Fibroblast of skin of back (primary cell): ENCODE measurements at places on chromosomes 13 and 19.
A peak's percentile ranks its signal among the peaks of the same experiment; 100 is the strongest.

GRCh38 chr19:57241176-57241575, 744 bp downstream of the ZNF805 start:
- DNase-seq: peak; percentile 21

DNA sequence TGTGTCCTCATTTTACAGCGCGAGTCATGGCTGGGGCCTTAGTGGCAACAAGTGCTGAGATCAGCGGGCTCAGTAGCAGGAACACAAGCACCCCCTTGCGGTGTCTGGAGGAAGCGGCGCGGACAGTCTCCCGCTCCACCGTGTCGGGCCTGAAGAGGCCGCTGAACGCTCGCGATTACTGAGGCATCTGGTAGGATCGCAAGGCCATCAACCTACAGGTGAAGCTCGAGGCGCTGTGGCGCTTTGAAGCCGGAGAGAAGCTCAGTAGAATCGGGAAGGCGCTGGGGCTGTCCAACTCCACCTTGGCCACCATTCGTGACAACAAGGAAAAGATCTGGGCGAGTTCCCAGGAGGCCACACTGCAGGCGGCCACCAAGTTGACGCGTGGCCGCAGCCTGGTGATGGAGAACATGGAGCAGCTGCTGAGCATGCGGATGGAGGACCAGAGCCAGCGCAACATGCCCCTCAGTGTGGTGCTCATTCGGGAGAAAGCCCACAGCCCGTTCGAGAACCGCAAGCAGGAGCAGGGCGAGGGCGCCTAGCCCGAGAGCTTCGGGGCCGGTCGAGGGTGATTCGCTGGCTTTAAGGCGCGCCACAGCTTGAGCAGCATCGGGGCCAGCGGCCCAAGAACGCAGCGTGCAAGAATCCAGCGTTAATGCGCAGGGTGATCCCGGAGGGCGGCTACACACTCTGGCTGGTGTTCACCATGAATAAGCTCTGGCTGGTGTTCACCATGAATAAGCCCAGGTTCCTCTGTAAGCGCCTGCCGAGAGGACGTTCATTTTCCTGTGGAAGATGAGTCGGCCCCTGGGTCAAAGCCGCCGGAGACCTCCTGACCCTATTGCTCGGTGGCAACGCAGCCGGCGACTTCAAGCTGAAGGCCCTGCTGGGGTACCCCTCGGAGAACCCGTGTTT, 8.3 kb upstream of the MZF1 start:
- peak; percentile 82 for DNase-seq

DNA sequence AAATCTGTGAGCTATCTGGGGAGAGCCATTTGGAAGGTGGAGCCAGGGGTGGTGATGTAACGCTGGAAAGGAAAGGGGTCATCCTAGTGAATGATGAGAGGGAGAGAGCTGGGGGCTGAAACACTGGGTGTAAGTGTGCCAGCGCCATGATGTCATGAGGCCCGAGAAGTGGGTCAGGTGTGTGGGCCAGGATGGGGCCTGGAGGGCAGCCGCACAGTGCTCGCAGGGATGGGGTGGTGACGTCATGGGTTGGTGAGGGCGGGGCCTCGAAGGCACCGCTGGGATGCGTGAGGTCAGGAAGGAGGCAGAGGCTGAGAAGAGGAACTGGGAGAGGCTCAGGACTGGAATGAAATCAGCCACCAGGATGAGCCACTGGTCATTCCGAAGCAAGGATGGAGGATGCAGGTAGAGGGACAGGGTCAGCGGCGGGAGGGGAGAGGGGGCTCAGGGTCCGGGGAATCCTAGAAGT, 4.4 kb downstream of the CCDC61 start:
- DNase-seq: peak; percentile 24

- no peak for DNase-seq
Observed at GRCh38 chr13:67086260-67086659, 143.9 kb downstream of the PCDH9 start.

- DNase-seq: no peak
Observed at GRCh38 chr13:45932676-45933075, 81.1 kb upstream of the SIAH3 start.

DNA sequence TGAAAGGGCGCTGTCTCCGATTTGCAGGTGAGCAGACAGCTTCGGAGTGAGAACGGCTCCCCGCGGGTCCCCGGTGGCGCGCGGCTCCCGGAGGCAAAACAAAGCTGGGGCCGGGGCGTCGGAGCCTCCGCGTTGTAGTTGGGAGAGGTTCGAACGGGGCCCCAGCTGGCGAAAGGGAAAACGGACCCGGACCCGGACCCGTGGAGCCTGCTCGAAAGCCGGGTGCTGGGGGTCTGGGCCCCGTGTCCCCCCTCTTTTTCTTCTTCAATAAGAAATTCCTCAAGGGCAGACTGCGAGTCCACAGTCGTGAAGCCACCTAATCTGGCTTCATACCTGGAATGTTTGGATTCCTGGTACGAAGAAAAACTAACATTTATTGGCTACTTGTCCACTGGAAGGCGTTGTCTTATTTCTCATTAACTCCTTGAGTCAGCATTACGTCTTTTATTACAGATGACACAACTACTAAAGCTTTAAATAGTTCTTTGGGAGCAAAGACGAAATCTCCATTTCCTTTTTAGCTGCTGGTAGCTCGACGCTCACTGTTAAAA, 632 bp upstream of the MTIF3 start:
- DNase-seq: peak; percentile 44

DNA sequence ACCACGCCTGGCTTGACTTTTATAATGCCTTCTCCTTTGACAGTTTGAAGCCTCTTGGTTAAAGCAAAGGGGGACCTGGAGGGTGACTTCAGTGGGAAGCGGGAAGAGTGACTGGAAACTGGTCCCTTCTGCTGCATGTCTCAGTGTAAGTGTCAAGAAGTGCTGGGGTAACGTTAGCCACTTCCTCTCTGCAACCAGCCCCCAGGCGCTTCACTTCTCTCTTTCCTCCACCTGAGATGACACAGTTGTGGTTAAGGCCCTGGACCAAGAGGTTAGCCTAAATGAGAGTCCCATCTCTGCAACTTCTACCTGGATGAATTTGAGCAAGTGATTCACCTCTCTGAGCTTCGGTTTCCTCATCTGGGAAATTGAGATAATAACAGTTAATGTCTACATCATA, 16.3 kb downstream of the LEUTX start:
- DNase-seq: no peak

DNA sequence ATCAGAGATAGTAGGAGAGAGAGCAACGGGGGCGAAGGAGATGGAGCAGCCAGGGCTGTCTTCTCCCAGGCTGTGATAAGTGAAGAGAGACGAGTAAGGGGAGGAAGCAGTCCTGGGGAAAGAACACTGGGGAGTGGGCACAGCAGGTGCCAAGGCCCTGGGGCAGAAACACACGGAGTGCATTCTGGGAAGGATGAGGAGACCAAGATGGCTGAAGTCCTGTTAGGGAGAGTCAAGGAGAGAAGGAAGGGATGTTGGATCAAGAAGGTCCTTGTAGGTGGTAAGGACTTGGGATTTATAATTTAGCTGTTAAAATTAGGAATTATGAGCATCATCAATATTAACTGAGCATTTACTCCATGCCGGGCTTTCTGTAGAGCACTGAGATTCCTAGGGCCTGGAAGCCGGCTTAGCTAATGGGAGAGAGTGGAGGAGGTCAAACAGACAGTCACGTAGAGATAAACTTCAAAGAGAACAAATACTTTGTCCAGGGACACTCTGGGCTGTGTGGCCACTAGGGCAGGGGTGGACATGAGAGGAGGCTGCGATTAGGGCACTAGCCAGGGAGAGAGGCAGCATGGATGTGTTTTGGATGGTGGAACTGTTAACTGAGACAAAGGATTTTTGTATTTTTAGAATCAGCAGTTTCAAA, 134.2 kb upstream of the PEG3 start:
- no peak for DNase-seq

GRCh38 chr19:6233056-6233826, 46.5 kb downstream of the MLLT1 start:
- peak; percentile 16 for DNase-seq

- DNase-seq: peak; percentile 13
Observed at GRCh38 chr19:21698215-21698614, 69.2 kb downstream of the ZNF100 start.

- no peak for DNase-seq
Observed at GRCh38 chr13:100544866-100545683, 43.5 kb downstream of the GGACT start.

GRCh38 chr13:58908019-58908679, 1255.6 kb downstream of the DIAPH3 start:
- no peak for DNase-seq

- no peak for DNase-seq
Observed at GRCh38 chr13:33033051-33033812, 17.0 kb downstream of the KL start.

DNA sequence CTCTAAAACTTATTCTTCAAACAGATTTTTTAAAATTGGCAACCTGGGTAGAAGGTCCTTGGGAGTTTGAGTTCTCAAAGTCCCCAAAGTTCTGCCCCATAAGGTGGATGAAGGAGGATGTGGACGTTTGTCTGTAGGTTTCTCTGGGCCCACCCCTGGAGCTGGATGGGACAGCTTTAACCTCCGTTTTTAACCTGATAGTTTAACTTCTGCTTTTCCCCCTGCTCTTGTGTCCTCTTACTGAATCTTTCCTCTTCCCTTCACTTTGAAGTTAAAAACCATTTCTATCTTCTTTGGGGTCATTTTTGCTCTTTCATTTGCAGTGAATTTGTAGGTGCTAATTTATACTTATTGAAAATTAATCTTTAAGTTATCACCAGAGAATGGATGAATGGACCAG, 79.1 kb downstream of the ESD start:
- no peak for DNase-seq
